ENCODE measurements at places on chromosomes 11 and 22.

DNA sequence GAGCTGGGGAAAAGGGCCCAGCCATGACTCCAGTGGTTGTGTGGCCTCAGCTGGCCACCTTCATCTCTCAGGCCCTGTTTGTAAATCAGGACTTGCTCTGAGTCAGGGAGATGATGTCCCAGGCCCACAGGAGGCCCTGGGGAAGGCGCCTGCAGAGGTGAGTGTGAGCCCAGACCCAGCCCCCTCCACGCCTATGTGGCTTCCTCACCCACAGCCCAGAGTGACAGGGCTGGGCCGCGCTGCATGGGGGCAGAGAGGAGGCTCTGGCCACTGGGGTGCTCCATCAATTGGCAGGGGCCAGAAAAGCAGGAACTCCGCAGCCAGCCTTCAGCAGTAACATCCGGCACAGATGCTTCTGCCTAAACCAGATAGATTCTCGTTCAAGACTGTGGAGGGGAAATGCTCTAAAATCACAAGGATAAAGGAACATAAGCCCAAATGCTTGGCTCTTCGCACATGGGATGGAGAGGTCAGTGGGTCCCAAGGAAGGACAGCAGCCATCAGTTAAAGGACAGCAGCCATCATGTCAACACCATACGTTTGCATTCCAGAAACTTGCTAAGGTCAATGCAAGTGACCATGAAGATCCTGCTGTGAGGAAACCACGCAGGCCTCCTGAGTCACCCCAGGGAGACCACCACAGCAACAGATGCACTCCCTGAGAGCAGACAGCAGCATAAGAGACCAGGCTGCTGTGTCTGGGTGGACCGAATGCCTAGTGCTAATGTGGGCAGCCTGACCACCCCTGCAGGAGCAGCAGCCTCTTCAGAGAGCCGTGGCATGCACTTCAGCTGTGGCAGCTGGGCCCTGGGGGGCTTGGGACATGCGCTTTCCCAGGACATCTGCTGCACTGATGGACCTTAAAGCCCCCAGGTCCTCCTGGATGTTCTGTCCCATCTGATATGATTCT, 28.3 kb downstream of the OSBPL5 start:
- DNase-seq: no peak

DNA sequence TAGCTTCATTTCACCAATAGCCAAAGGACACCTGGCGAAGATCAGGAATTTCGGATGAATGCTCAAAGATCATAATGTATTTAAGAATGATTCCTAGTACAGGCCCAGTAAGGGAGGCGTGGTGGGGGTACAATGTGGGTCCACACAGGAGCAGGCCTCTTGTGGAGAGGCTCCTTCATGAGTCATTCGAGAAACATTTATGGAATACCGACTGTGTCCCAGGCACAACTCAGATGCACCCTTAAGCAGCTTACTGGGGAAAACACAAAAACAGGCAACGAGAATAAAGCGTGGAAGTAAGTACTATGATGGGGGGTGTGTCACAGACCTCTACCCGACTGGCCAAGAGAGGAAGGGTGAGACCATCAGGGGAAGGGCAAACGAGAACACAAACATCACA, 44.5 kb downstream of the SMCO4 start:
- DNase-seq: no peak

- no peak for DNase-seq
Observed at GRCh38 chr11:73667891-73668290, 21.5 kb downstream of the PLEKHB1 start.

DNA sequence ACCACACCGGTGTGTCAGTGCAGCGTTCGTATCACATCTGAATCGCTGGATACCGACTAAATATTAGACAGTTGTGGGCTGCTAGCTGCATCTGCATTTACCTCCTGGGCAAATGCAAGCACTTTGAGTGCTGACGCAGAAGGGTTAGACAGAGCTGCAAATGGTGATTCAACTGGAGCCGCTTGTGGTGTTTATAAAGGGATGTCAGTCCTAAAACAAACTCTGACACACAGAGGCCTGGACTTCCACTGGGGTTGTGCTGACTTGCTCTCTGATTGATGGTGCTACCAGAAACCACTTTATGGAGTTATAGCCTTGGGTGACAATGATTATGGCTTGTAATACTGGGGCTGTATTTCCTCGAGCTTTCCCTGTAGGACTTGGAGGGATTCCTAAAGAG, 374.4 kb downstream of the NTM start:
- DNase-seq: no peak

- DNase-seq: no peak
Observed at GRCh38 chr22:35369996-35370395, 10.9 kb upstream of the HMOX1 start.

DNA sequence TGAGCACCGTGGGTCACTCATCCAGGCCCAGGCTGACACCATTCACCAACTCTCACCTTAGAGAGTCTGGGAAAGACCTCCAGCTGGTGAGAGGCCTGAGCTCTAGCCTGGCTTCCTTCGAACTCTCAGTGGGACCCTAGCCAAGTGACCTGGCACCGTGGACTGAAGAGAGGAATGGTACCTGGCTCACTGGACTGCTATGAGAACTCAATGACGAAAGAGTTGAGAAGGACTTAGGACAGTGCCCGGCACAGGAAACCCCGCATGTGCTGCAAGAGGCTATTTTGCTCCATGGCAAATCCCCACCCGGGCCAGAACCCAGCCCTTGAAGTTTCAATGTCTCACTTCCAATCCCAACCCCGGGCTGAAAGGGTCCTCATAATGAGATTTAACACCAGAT, 605 bp upstream of the RAPSN start:
- no peak for DNase-seq

DNA sequence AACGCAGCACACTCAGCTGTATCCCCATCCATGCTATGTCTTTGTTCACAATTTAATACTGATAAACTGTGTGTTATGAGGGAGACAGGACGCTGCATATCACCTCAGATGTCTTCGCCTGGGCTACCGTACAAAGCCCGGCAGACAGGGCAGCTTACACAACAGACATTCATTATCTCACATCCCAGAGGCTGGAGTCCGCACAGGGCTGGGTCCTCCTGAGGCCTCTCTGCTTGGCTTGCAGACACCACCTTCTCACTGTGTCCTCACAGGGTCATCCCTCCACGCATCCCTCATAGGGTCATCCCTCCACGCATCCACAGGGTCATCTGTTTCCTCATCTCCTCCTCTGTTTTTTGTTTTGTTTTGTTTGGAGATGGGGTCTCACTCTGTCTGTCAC, 61.2 kb downstream of the SHANK2 start:
- no peak for DNase-seq

DNA sequence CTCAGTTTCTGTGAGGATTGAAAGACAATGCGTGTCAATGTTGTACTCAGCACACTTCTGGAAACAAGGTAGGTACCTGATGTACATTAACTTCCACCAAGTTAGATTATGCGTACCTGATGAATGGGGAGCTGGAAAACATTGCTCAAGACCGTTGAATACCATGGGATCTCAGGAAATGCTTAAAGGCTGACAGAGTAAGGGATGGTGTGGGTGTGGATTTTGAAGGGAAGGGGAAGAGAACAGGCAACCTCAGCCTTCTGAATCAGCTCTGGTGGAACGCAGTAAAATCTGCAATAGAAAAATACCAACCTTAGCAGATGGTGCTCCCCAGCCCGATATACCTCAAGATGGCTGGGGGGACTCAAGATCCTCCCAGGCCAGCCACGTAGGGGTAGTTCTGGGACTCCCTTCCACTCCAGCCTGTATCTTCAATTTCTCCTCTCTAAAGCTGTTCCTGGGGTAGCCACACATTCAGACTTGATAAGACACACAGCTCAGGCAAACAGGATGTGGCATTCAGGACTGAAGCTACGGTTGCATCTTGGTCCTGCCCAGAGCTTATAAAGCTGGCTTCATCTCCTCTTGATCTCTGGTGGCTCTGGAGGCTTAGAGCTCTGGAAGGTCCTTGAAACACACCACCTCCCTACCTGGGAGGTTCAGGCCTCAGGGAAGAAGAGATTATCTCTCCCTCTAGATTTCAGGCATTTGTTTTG, 111.8 kb downstream of the CTNND1 start:
- no peak for DNase-seq

DNA sequence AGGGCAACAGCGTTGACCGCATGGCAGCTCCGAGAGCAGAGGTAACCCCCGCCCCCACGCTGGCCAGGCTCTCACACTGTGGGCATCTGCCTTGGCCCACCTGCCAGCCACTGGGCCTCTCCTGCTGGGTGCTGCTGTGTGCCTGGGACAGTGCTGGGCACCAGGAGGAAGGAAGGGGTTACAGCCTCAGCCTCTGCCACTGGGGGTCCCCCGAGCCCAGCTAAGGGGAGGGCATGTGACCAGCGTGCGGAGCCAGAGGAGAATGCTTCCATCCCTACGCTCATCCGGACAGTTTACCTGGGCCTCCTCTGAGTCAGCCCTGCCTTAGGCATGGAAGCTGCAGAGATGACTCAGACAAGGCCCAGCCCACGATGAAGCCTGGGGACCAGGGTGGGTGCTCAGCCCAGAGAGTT, 10.9 kb downstream of the NCF4 start:
- no peak for DNase-seq

DNA sequence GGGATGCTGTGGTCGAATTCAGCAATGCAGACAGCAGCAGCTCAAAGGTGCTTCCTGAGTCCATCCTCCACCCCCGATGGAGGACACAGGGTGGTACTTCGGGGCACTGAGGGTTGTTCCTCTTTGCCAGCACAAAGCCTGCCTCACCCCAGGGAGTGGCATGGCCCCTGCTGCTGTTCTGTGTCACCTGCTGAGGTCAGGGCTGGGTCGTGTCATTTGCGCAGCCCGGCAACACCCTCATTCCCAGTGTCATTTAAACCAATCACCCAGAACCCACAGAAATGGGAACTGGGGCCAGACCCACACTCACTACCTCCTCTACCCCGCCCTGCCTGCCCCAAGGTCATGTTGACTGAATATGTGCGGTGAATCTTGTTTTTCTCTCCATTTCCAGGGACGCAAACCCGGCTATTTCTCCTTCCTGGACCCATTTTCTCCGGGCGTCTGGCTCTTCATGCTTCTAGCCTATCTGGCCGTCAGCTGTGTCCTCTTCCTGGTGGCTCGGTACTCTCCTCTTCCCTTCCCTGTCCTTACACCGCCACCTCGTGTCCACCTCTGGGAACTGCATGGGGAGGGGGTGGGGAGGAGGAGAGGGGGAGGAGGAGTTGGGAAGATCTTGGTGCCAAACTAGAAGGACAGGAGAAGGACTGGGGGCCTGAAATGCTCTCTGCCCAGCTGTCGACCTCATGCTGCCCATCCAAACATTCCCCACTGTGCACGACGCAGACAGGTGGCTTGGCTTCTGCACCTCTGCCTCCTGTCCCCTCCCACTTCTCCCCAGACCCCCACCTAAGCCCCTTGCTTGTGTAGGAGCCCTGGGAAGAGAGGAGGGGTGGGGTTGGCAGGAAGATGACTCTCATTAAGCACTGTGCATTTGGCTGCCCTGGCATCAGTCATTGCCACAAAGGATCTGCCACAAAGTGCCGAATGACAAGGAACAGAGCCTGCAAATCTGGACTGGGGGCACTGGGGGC, 71.2 kb upstream of the TBCEL start:
- DNase-seq: peak; percentile 21

- DNase-seq: no peak
Observed at GRCh38 chr11:56876621-56877275, 112.0 kb upstream of the OR5AK2 start.

GRCh38 chr11:110486156-110486555, 56.4 kb downstream of the FDX1 start:
- DNase-seq: no peak

GRCh38 chr11:92671081-92671480, 298.4 kb upstream of the MTNR1B start:
- no peak for DNase-seq

DNA sequence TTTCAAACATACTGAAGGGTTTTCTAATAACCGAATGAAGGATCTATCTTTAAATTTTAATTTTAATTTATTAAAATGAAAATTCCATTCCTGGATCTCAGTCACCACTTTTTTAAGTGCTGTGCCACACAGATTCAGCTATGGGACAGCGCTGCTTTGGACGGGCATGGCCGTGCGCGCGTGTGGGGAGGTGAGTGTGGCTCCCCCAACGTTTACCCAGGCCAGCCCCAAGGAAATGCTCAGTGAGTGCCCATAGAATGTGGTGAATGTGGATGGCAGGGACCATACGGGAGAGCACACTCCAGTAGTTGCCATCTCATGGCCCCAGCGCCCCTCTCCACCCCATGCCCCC, 88.0 kb upstream of the KCNQ1OT1 start:
- no peak for DNase-seq

DNA sequence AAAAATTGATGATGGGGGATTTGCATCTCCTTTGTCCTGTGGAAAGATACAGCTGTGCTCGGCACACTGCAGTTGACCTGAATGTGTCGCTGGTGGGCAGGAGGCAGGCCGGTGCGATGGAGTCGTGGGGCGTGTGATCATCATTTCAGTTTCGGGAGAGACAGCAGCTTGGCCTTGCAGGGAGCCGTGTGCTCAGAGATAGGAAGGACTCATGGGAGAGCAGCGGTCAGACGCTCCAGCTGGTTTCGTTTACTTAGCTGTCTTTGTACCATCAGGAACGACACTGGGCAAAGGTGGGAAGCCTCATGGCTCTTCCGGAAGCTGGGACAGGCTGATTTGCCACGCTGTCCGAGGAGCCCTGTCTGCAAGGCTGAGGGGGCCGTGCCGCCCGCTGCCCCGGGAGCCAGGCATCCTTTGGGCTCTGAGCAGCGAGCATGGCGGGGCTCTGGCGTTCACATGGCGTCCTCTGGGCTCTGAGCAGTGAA, 32.7 kb downstream of the GRAMD4 start:
- DNase-seq: no peak

DNA sequence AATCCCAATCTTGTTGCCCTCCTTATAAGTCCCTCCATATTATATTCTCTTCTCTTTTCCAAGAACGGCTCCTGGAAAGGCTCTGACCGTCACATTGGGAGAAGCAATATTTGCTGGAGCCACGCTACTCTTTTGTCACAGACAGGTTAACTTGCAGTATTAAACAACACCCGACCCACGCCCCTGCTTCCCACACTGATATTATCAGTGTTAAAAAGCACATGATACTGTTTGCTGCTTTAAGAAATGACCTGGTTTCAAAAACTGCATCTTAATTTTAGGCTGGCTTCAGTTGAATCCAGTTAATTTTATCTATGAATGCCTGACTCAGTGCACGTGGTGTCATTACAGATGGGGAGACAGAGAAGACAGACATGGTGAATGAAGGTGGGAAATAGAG, 3.1 kb downstream of the FLI1 start:
- no peak for DNase-seq

Data from stimulated activated CD8-positive, alpha-beta memory T cell treated with anti-CD3 and anti-CD28 coated beads, Interleukin-4, amount 100 ng/mL, for 4 hours (primary cell).